DMS53 (cell line): ENCODE measurements at places on chromosomes 1 and 21.

- DNase-seq = no peak
These were observed 122.2 kb downstream of the ACTL8 start for GRCh38 chr1:17877316-17877715.

- no peak for DNase-seq
These were observed 3.7 kb downstream of the FASLG start for GRCh38 chr1:172662464-172663109.

GRCh38 chr1:89644119-89644814 lies 11.3 kb downstream of the LRRC8C start:
- no peak for DNase-seq

GRCh38 chr1:185317886-185318310 lies 855 bp upstream of the IVNS1ABP start:
- DNase-seq = peak; percentile 86

DNA sequence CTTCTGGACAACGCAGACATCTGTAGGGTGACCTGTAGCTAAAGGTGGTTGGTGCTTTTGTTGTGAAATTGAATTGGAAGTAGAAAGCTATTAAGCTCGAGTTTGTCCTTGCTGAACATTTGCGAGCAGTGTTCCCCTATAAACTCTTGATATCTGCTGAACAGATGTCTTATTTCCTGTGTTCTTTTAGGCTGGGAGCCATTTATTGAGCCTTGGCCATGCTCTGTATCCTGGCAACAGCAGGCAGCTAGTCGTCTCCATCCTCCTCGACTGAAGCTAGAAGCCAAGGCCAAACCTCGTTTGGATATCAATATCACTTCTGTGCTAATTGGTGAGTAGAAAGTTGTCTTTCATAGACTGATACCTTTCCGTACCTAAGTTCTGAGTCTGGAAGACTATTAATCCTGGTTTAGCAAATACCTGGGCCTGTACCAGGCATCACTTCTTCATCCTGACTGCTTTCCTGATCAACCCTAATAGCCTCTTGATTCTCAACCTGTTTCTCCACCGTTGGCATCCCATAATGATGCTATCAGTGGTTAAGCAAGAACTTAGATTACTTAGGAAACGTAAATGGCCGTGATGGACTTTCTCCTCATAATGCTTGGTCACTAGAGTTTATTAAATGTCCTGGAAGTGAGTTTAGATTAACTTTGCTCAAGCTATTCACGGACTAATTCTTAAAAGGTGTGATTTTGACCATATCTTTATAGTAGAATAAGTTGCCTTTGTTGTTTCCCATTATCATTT lies 103.4 kb downstream of the VPS13D start:
- DNase-seq = no peak

DNA sequence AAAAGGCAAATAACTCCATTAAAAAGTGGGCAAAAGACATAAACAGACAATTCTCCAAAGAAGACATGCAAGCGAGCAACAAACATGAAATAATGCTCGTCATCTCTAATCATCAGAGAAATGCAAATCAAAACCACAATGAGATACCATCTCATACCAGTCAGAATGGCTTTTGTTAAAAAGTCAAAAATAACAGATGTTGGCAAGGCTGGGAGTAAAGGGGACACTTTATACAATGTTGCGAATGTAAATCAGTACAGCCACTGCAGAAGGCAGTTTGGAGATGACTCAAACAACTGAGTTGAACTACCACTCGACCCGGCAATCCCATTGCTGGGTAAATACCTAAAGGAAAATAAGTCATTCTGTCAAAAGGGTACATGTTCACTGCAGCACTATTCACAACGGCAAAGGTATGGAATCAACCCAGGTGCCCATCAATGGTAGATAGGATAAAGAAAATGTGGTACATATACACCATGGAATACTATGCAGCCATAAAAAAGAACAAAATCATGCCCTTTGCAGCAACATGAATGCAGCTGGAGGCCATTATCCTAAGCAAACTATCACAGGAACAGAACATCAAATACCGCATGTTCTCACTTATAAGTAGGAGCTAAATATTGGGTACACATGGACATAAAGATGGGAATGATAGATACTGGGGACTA lies 25.9 kb downstream of the TSPAN2 start:
- no peak for DNase-seq

DNA sequence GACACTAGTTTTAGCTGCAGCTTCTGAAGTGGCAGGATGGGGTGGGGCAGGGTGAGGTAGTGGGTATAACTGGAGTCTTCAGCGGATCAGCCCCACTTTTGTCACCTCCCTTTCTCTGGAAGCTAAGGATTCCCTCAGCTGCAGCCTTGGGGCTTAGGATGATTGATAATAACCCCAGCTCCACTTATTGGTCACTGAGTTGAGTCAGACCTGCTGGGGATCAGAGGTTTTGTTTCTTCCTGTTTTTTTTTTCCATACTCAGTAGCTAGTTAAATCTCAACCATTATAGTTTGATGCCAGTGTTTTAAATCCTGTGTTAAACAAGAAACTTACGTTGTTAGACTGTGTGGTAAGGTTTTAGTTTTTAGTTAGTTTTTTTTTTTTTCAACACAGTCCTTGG lies 57.2 kb downstream of the LAMC1 start:
- DNase-seq = no peak

DNA sequence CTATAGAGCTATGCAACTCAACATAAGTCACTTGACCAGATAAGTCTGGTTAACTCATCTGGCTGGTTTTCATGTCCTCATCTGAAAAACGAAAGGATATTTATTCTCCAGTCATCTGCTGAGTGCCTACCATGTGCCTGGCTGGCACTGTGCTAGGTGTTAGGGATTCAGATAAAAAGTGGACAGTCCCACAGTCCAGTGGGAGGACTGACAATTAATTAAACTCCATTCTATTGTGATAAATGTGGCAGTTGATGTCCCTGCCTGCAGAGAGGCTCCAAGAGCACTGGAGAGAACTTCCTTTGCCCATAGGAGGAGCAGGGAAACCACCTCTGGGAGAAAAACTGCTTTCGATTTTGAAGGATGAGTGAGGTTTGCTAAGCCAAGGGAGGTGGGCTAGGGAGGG lies 5.4 kb downstream of the NUAK2 start:
- DNase-seq = peak; percentile 68

GRCh38 chr1:59927213-59927612 lies 640 bp upstream of the CYP2J2 start:
- no peak for DNase-seq

- DNase-seq = no peak
These were observed 23.1 kb downstream of the VASH2 start for GRCh38 chr1:212973426-212973825.

GRCh38 chr1:180630408-180631193 lies 1.2 kb upstream of the XPR1 start:
- no peak for DNase-seq

GRCh38 chr1:90340606-90341005 lies 345.7 kb downstream of the ZNF326 start:
- peak; percentile 71 for DNase-seq

DNA sequence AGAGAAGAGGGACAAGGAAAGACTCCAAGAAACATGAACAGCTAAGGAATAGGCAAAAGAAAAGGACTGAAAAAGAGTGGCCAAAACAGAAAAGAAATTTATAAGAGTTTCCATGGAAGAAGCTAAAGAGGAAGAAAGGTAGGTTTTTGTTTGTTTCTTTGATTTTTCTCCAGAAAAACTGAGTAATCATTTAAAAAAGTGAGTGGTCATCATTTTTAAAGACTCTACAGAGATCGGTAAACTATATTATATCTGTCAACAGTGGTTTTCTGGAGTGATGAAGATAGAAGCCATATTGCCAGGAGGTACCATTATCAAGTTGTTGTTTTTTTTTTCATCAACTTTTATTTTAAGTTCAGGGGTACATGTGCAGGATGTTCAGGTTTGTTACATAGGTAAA lies 202.4 kb downstream of the DNAH14 start:
- no peak for DNase-seq

- peak; percentile 86 for DNase-seq
These were observed 4.4 kb downstream of the CYB561D1 start for GRCh38 chr1:109498161-109498801.

GRCh38 chr21:16540966-16541727 lies 811.4 kb downstream of the USP25 start:
- DNase-seq = peak; percentile 78

GRCh38 chr1:86227026-86227425 lies 70.5 kb upstream of the COL24A1 start:
- DNase-seq = no peak

DNA sequence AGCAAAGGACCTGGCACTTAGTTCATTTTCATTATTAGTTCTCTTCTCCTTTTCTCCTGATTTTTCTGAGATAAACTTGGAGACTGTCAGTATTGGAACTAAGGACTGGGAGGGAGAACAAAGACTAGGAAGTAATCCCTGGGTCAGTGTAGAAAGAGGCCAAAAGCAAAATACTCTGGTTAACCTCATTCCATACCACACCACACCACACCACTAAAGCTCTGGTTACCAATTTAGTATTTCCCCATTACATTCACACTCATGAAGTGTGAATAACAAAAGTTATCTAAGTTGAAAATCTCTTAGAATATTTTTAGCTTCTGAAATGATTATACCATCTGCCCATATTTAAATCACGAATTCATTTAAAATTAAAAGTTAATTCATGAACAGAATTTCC lies 68.9 kb upstream of the DMRTA2 start:
- DNase-seq = no peak
